ENCODE measurements at places on chromosomes 3 and 15.

- no peak for DNase-seq
Measured at GRCh38 chr3:16906682-16907081, 21.9 kb downstream of the PLCL2 start.

DNA sequence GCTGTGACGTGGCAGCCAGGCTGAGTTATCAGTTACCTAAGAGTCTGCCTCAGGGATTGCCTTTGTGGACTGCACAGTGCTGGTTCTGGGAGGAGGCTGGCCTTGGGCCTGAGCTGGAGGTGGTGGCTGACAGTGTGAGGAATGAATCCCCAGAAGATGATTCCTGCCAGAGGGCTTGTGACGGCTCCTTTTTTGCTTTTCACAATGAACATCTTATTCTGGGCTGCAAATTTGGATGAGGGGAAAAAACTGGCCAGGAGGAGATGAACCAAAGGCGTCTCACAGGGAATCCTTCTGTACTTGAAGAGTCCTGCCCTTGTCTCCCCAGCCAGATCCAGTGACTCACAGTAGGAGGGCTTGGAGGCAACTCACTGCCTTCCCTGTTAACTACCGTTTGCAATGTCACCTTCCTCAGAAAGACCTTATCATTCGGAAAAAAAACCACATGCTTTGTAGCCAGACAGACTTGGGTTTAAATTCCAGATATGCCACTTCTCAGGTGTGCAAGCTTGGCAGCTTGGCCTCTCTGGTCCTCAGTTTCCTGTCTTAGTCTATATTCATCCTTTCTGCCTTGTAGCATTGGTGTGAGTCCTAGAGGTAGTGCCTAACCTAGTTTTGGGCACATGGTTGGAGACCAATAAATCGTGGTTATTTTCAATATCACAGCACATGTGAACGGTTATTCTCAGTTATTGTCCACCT is 19.1 kb downstream of the ST6GAL1 start:
- no peak for DNase-seq

- no peak for DNase-seq
Measured at GRCh38 chr15:80841541-80841940, 62.4 kb downstream of the CEMIP start.

GRCh38 chr3:72111265-72112205 is 326.6 kb upstream of the PROK2 start:
- no peak for DNase-seq

GRCh38 chr3:52882377-52882776 is 15.0 kb downstream of the STIMATE start:
- no peak for DNase-seq

GRCh38 chr3:170458285-170458684 is 39.6 kb downstream of the CLDN11 start:
- DNase-seq, result no peak

GRCh38 chr3:47647550-47647949 is 68.9 kb upstream of the CSPG5 start:
- DNase-seq, result no peak

GRCh38 chr3:194103505-194103904 is 32.4 kb upstream of the HES1 start:
- DNase-seq, result no peak

- DNase-seq, result no peak
Measured at GRCh38 chr3:195210266-195210973, 60.5 kb downstream of the XXYLT1 start.

DNA sequence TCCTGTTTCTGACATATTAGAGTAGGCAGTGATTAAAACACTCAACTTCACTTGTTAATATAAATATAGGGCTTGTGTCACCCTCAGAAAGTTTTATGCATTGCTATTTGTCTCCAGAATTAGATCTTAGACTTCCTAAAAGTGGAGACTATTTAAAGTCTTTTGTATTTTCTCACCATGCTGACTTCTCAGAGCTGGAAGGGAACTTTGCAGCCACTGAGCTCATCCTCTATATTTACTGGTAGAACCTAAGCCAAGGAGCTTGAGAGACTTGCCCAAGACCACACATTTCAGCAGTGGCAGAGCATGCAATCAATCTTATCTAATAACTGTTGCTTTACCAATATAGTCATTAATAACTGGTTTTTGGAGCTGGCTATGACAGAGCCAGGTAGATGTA is 53.2 kb downstream of the STAC start:
- DNase-seq, result no peak

DNA sequence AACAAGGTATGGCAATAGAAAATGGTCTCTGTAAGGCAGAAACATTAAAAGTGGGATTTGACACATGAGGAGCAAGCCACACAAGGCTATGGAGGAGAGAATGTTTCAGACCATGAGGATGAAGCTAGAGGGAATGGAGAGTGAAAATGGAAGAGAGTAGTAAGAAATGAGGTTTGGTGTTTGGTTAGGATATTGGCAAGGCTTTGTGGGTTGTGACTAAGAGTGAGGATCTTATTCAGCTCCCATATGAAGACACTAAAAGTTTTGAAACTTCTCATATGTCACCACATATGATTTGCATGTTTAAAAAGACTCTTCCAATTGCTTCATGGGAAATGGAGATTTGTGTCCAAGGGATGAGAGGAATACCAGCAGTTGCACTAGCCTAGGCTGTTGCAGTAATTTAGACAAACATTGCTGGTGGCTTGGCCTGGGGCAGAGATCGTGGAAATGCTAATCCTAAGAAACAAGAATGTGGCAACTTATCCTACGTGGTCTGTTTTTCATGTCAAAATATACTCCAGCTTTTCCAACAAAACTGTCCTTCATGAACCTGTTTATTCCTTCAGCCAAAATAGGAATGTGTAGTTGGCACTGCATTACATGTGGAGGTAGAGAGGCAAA is 749.0 kb downstream of the PDCD6IP start:
- no peak for DNase-seq

- DNase-seq, result no peak
Measured at GRCh38 chr3:194114123-194114522, 21.8 kb upstream of the HES1 start.

GRCh38 chr3:71285086-71285485 is 298.4 kb downstream of the FOXP1 start:
- DNase-seq, result no peak

DNA sequence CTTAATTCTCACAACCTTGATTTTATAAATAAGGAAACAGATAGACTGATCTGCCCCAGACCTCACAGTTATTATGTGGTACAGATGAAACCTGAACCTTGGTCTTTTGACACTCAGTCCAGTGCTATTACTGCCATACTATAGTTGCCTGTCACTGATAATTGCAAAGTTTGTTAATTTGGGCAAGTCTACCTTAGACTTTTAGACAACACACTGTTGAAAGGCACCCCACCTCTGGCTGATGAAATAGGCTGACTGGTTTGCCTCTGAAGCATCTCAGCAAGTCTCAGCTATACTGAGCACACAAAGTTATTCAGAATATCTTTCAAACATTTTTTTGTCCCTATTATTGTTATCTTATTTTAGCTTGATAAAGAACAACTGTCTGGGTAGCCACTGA is 53.1 kb upstream of the MAP4 start:
- DNase-seq, result no peak

GRCh38 chr3:66472313-66473134 is 28.3 kb downstream of the LRIG1 start:
- DNase-seq, result no peak

GRCh38 chr3:51874889-51875288 is 512 bp downstream of the IQCF5 start:
- DNase-seq, result no peak
